Psoas muscle (tissue), 8 donors: ENCODE measurements at places on chromosomes 3 and 15. TPM values are rescaled to one million over a fixed set of nuclear protein-coding genes. Genes with fewer than 3 reads are reported as not detected.

ADGRG7 gene
- 0.22 TPM for total RNA-seq

ST8SIA2 gene
- total RNA-seq, result not detected

MYO5C gene
- total RNA-seq, result 2.1 TPM

- H3K4me3 ChIP-seq, result no peak overlapping the region
- no peaks in the 10 kb centered on the region for H3K27me3 ChIP-seq
- no peaks in the 10 kb centered on the region for H3K4me1 ChIP-seq
- H3K27ac ChIP-seq, result no peak overlapping the region
- no peak for DNase-seq
Measured at GRCh38 chr15:70035719-70036077, 62.0 kb downstream of the TLE3 start.

GRCh38 chr3:45796902-45797637 is 734 bp upstream of the SLC6A20 start:
- H3K36me3 ChIP-seq, result no peaks in the 10 kb centered on the region
- peak overlapping the region; percentile 74 for H3K4me3 ChIP-seq
- no peaks in the 10 kb centered on the region for H3K4me1 ChIP-seq
- no peak overlapping the region for H3K27ac ChIP-seq
- DNase-seq, result no peak
- H3K27me3 ChIP-seq, result no peaks in the 10 kb centered on the region
